ENCODE measurements at places on chromosomes 4 and X.

DNA sequence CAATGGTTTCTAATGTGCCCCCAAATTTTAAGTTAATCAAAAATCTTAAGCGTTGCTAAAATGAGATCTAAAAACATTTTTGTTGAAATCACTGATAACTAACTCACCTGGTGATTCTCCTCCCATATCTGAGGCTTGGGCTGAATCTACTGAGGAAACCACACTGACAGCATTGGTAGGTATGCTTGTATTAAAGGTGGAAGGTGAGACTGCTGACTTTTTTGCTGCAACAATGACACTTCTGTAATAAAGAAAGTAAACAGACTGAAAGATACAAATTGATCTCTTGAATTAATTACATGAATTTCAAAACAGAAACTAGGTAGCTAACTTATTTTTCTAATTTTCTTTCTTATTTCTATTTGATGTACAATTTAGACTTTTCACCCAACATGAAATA is 198.1 kb downstream of the LRBA start:
- H3K4me1 ChIP-seq: peaks cover 13% of the 10 kb centered on the region
- no peak overlapping the region for H3K27ac ChIP-seq
- no peak overlapping the region for H3K4me3 ChIP-seq
- H3K36me3 ChIP-seq: peaks cover 63% of the 10 kb centered on the region
- ATAC-seq: no peak

DNA sequence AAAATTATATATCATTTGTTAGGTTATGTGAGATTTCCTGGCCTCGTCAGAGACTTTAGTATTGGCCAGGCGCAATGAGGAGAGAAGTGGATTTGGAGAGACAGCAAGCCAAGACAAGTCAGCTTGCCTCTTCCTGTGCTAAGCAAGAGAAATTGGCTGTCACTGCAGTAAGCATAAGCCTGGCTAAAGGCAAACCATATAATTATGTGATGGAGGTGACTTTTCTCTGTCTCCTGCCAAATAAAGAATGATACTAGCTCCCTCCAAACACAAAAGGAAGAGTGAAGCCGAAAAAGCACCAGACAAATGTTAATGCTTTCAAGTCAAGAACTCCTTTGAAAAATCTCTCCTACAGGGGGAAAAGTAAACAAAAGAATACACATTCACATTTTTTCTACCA is 2246.0 kb downstream of the ARAP2 start:
- H3K4me3 ChIP-seq: no peak overlapping the region
- H3K4me1 ChIP-seq: no peaks in the 10 kb centered on the region
- no peak overlapping the region for H3K27ac ChIP-seq
- no peaks in the 10 kb centered on the region for H3K36me3 ChIP-seq

DNA sequence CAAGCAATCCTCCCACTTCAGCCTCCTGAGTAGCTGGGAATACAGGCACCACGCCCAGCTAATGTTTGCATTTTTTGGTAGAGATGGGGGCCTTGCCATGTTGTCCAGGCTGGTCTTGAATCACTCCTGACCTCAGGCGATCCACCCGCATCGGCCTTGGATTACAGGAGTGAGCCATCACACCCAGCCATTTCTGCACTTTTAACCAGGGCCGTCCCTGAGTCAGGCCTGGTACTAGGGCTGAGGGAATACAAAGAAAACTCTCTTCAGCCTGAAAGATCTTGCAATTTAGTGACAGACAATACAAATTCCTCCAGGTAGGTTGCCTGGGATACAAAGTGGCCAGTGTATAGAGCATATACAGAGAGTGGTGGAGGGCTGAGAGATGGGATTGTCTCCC is 65.8 kb downstream of the BCOR start:
- no peaks in the 10 kb centered on the region for H3K27me3 ChIP-seq
- ATAC-seq: no peak
- H3K27ac ChIP-seq: no peak overlapping the region
- H3K4me1 ChIP-seq: no peaks in the 10 kb centered on the region

GRCh38 chrX:130999360-130999759 is 58.8 kb upstream of the ARHGAP36 start:
- H3K27me3 ChIP-seq: no peaks in the 10 kb centered on the region
- H3K4me1 ChIP-seq: no peaks in the 10 kb centered on the region
- H3K36me3 ChIP-seq: no peaks in the 10 kb centered on the region
- ATAC-seq: no peak
- no peak overlapping the region for H3K27ac ChIP-seq

DNA sequence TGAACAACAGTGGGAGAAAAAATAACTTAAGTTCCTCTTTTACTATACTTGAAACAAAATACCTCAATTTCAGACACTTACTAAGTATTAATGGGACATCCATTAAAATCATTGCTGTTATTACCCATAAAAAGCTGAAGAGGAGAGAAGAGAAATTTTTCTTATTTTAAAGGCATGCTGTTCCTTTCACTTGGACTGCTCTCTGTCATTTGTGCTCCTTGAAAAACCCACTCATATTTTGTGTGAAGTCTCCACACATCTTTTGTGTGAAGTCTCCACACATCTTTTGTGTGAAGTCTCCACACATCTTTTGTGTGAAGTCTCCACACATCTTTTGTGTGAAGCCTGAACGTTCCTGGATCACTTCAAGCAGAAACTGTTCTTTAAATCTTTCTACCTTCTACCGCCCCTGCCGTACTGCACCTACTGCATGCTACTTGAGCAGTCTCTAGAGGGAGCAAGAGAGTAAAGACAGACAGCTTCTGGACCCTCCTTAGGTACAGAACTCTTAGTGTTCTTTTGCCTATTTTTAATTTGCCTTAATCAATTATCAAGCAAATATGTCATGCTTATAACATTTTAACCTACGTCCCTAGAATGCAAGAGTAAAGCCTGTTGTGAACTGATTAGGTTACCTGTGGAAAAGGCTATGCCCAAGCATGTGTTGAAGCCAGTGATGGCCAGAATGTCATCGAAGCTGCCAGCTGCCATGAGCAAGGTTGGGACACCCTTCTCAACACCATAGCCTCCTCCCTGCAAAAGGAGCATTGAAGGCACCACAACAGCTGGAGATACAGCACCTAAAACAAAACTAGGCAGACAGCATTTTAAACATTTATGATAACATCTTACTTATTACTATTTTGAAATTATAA is 27.1 kb upstream of the SLC9B1 start:
- peaks cover 79% of the 10 kb centered on the region for H3K36me3 ChIP-seq
- peaks cover 11% of the 10 kb centered on the region for H3K4me1 ChIP-seq
- H3K27me3 ChIP-seq: no peaks in the 10 kb centered on the region
- no peak overlapping the region for H3K27ac ChIP-seq
- no peak overlapping the region for H3K4me3 ChIP-seq

GRCh38 chrX:133365871-133366611 is 49.2 kb downstream of the GPC4 start:
- no peak for ATAC-seq
- no peaks in the 10 kb centered on the region for H3K4me1 ChIP-seq
- H3K4me3 ChIP-seq: no peak overlapping the region
- H3K27me3 ChIP-seq: no peaks in the 10 kb centered on the region
- H3K36me3 ChIP-seq: no peaks in the 10 kb centered on the region

All from activated T-helper 17 cell treated with anti-CD3 and anti-CD28 coated beads, Interleukin-2, amount 50 U/mL, for 72 hours (primary cell).